ENCODE measurements at places on chromosomes 3 and 15.

DNA sequence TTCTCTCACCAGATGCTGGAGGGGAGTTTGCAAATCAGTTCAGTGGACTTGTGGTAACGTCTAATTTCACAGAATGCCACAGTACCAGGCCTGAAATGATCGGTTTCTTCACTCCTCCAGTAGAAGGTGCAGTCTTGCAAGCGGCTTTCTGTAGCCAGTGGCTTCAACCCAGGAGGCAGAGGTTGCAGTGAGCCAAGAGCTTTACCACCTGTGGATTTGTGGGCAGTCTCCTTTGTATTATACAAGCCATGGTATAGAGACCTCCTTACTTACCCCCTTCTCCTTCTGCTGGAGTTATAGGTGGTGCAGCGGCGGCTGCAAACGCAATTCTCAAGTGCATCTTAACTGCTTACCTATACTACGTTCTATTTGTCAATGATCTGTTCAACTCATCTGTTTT lies 17.6 kb downstream of the EIF2AK4 start:
- peaks cover 64% of the 10 kb centered on the region for H3K36me3 ChIP-seq
- no peaks in the 10 kb centered on the region for H3K4me1 ChIP-seq
- DNase-seq, result no peak
- no peaks in the 10 kb centered on the region for H3K27me3 ChIP-seq
- no peak overlapping the region for H3K27ac ChIP-seq
- no peak overlapping the region for H3K4me3 ChIP-seq

GRCh38 chr15:98586066-98586465 lies 62.3 kb upstream of the IGF1R start:
- peaks cover 82% of the 10 kb centered on the region for H3K27me3 ChIP-seq
- H3K4me3 ChIP-seq, result no peak overlapping the region
- H3K4me1 ChIP-seq, result no peaks in the 10 kb centered on the region
- no peak overlapping the region for H3K27ac ChIP-seq
- no peaks in the 10 kb centered on the region for H3K36me3 ChIP-seq

DNA sequence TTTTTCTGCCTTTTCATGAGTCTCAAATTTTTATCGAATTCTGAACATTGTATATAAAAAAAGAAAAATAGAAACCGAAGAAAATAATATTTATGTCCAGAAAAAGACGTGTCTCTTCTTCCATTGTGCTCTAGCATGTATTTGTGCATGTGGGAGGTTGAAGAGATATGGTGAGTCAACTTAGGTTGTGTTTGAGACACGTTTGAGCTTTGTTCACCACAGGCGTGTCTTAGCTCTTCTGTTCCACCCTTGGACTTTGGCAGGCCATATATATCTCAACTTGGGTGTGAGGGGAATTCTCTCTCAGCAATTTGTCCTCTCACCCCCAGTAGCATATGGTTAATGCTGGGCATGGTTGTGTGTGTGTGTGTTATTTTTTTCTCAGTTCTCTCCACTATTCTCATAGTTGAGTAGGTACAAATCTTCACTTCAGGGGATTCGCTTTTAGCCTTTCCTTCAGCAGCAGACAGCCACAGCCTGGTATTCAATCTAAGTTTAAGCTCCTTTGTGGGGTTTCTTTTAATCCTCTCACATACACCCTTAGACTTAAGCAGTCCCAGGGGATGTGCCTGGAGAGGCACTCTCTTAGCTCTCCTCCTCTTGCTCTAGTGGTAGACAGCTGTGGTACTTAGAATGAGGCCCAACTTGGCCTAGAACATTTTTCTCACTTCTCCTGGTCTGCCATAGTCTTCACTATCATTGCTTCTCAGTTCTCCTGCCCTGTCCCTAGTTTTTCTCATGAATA lies 286.5 kb upstream of the RBMS3 start:
- no peaks in the 10 kb centered on the region for H3K36me3 ChIP-seq
- H3K4me1 ChIP-seq, result no peaks in the 10 kb centered on the region
- no peak for DNase-seq
- no peaks in the 10 kb centered on the region for H3K27me3 ChIP-seq
- no peak overlapping the region for H3K4me3 ChIP-seq

- H3K27me3 ChIP-seq, result no peaks in the 10 kb centered on the region
- no peak overlapping the region for H3K27ac ChIP-seq
- H3K36me3 ChIP-seq, result no peaks in the 10 kb centered on the region
- DNase-seq, result no peak
- H3K4me3 ChIP-seq, result no peak overlapping the region
- H3K4me1 ChIP-seq, result peaks cover 22% of the 10 kb centered on the region
Observed at GRCh38 chr3:30751610-30752299, 142.7 kb downstream of the GADL1 start.

DNA sequence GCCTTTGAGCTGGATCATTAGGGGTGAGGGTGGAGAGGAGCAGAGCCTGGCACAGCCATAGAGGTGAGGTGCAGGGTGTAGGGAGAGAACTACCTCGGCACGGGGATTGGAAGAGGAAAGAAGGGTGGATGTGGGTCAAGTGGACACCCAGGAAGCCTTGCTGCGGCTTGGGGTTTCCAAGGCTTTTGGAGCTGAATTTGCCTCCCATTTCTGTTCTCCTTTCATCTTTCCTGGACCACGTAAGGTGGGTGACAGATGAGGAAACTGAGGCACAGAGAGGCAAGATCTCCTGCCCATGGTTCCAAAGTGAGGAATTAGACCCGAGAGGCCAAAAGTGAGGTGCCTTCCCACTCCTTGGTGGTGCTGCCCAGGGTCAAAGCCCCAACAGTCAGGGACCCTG lies 35.4 kb upstream of the SFMBT1 start:
- H3K27me3 ChIP-seq, result no peaks in the 10 kb centered on the region
- no peak for DNase-seq
- H3K4me1 ChIP-seq, result peaks cover 8% of the 10 kb centered on the region
- no peaks in the 10 kb centered on the region for H3K36me3 ChIP-seq

DNA sequence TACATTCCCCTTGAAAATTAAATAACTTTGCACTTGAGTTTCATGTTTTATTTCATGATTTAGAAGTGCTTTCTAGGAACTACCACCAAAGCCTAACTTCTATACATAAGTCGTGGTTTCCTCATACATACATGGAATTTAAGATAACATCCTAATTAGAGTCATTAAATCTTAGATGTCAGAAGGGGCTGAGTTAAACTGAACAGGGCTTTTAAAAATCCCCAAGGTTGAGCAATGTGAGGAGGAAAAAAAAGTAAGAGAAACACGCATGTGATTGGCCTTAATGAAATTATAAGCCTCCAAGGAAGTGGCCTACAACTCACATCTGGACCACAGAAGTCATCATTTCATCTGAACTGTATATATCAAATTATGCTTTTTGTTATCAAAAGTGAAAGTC lies 303.1 kb upstream of the SEMA6D start:
- no peaks in the 10 kb centered on the region for H3K27me3 ChIP-seq
- H3K36me3 ChIP-seq, result no peaks in the 10 kb centered on the region
- H3K4me1 ChIP-seq, result no peaks in the 10 kb centered on the region
- no peak overlapping the region for H3K4me3 ChIP-seq
- H3K27ac ChIP-seq, result no peak overlapping the region

GRCh38 chr3:172595664-172596393 lies 72.6 kb upstream of the TNFSF10 start:
- peak overlapping the region; percentile 27 for H3K4me3 ChIP-seq
- peak overlapping the region; percentile 87 for H3K27ac ChIP-seq
- H3K36me3 ChIP-seq, result no peaks in the 10 kb centered on the region
- peaks cover 45% of the 10 kb centered on the region for H3K4me1 ChIP-seq
- DNase-seq, result no peak

DNA sequence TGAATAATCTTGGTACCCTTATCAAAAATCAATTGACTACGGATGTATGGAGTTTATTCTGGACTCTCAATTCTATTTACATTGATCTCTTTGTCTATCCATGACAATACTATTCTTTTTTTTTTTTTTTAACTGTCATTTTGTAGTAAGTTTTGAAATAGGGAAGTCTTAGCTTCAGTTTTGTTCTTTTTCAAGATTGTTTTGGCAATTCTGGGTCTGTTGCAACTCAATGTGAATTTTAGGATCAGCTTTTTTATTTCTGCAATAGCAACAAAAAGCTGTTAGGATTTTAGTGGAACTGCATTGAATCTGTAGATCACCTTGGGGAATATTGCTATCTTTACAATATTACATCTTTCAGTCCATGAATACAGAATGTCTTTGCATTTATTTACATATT lies 21.4 kb downstream of the BTLA start:
- no peaks in the 10 kb centered on the region for H3K4me1 ChIP-seq
- no peak overlapping the region for H3K27ac ChIP-seq
- no peak overlapping the region for H3K4me3 ChIP-seq

- DNase-seq, result no peak
- H3K4me3 ChIP-seq, result no peak overlapping the region
- H3K4me1 ChIP-seq, result peaks cover 11% of the 10 kb centered on the region
- peaks cover 3% of the 10 kb centered on the region for H3K27me3 ChIP-seq
- H3K36me3 ChIP-seq, result no peaks in the 10 kb centered on the region
- no peak overlapping the region for H3K27ac ChIP-seq
Observed at GRCh38 chr3:112002096-112002971, 3.6 kb downstream of the TAGLN3 start.

GRCh38 chr3:138370321-138370720 lies 21.9 kb downstream of the MRAS start:
- no peak overlapping the region for H3K4me3 ChIP-seq
- H3K27me3 ChIP-seq, result no peaks in the 10 kb centered on the region

DNA sequence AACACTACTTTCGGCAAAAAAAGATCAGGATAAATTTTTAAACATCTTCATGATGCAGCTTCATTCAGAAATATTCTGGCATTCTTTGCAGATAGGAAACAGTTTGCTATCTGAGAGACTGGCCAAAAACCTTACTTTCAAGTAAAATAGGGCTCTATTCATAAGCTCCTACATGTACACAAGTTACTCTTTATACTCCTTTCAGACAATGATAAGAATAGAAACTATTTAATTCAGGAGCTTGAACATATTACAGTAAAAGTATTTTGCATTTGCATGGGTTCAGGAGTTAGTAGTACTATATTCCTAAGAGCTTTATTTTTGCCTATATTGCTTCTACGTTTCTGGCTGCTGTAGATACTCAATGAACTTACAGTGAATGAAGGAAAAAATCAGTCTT lies 70.5 kb downstream of the PLOD2 start:
- H3K4me3 ChIP-seq, result no peak overlapping the region
- DNase-seq, result no peak
- no peaks in the 10 kb centered on the region for H3K36me3 ChIP-seq
- no peak overlapping the region for H3K27ac ChIP-seq
- no peaks in the 10 kb centered on the region for H3K4me1 ChIP-seq

DNA sequence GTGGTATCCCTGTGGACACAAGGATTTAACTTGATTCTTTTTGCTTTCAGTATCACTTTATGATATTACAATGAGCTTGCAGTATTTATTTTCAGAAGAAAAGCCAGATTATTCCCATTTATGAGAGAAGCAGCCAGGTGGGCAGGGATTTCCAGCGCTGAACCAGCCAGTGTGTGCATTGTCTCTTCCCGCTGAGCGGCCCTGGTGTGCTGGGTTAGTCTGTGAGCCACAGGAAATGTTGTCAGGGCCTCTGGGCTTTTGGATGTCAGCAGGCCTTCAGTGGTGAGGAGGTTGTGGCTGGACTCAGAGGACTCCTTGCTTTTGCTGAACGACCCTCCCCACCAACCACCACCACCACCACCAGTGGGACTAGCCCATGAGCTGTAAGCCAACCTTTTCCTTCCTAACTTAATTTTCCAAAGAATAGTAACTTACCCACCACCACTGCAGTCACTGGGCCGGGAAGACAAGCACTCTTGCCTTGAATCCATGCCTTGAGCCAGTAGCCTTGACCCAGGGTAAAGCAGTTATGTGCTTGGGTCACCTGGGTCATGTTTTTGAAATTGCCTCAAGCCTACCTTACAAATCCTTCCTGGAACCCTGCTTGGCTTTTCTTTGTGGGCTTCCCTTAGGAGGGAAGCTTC lies 33.1 kb downstream of the FLNB start:
- no peak for DNase-seq
- no peaks in the 10 kb centered on the region for H3K36me3 ChIP-seq
- peak overlapping the region; percentile 19 for H3K27ac ChIP-seq
- H3K27me3 ChIP-seq, result no peaks in the 10 kb centered on the region
- H3K4me3 ChIP-seq, result no peak overlapping the region
- peaks cover 67% of the 10 kb centered on the region for H3K4me1 ChIP-seq

GRCh38 chr3:3141939-3142338 lies 15.2 kb downstream of the TRNT1 start:
- no peak overlapping the region for H3K27ac ChIP-seq
- DNase-seq, result no peak
- H3K4me3 ChIP-seq, result no peak overlapping the region

- peak; percentile 75 for DNase-seq
- no peaks in the 10 kb centered on the region for H3K27me3 ChIP-seq
- H3K4me1 ChIP-seq, result peaks cover 72% of the 10 kb centered on the region
- peak overlapping the region; percentile 98 for H3K27ac ChIP-seq
- H3K36me3 ChIP-seq, result no peaks in the 10 kb centered on the region
Observed at GRCh38 chr15:68278595-68279405, 1.3 kb downstream of the FEM1B start.

DNA sequence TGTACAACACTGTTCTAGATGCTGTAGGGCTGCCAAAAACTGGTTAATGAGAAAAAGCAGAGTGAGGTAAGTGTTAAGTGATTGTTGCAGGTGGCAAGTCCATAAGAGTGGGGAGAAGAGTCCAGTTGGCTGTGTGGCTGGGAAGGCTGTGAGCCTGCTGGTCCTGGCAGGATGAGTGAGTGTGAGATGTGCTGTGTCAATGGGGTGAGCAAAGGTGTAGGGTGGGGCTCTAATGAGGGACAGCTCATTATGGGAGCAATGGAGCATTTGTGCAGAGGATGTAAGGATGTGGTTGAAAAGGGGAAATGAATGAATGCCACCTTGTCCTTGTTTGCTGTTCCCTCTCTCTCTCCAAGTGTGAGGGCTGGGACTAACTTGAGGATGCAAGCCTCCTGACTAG lies 145.3 kb upstream of the ROPN1 start:
- no peaks in the 10 kb centered on the region for H3K27me3 ChIP-seq
- H3K27ac ChIP-seq, result no peak overlapping the region
- no peaks in the 10 kb centered on the region for H3K36me3 ChIP-seq
- DNase-seq, result no peak
- no peak overlapping the region for H3K4me3 ChIP-seq
- H3K4me1 ChIP-seq, result peaks cover 4% of the 10 kb centered on the region

- H3K4me1 ChIP-seq, result no peaks in the 10 kb centered on the region
- no peak for DNase-seq
- H3K4me3 ChIP-seq, result no peak overlapping the region
- H3K27ac ChIP-seq, result no peak overlapping the region
- H3K36me3 ChIP-seq, result no peaks in the 10 kb centered on the region
Observed at GRCh38 chr15:56639631-56640030, 93.7 kb downstream of the ZNF280D start.

DNA sequence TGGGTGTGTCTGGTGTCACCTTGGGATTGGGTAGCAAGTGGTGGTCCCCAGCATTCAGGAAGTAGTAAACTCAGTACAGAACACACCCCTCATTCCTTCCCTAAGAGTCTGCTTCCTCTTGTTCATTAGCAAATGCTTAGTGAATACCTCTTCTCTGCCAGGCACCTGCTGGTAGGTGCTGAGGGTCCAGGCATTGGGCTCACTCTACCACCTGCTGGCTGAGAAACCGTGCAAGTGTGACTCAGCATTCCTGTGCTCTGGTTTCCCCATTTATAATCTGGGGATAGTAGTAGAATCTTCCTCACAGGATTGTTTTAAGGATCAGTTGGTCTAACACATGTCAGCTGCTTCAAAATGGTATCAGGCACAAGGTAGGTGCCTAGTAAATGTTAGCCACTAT lies 4.8 kb downstream of the SHF start:
- H3K27ac ChIP-seq, result no peak overlapping the region
- peaks cover 45% of the 10 kb centered on the region for H3K4me1 ChIP-seq
- DNase-seq, result no peak
- no peaks in the 10 kb centered on the region for H3K27me3 ChIP-seq

GRCh38 chr15:90095521-90095959 lies 6.7 kb downstream of the IDH2 start:
- H3K4me3 ChIP-seq, result no peak overlapping the region
- no peaks in the 10 kb centered on the region for H3K27me3 ChIP-seq
- peak overlapping the region; percentile 19 for H3K27ac ChIP-seq
- peaks cover 4% of the 10 kb centered on the region for H3K36me3 ChIP-seq
- DNase-seq, result no peak
- H3K4me1 ChIP-seq, result peaks cover 39% of the 10 kb centered on the region

Data from suprapubic skin (tissue), 4 donors.